Hippocampal formation (tissue), 2 donors: ENCODE measurements at places on chromosomes 4 and X.

- no peak for DNase-seq
Measured at GRCh38 chr4:7189475-7190277, 2.7 kb upstream of the SORCS2 start.

DNA sequence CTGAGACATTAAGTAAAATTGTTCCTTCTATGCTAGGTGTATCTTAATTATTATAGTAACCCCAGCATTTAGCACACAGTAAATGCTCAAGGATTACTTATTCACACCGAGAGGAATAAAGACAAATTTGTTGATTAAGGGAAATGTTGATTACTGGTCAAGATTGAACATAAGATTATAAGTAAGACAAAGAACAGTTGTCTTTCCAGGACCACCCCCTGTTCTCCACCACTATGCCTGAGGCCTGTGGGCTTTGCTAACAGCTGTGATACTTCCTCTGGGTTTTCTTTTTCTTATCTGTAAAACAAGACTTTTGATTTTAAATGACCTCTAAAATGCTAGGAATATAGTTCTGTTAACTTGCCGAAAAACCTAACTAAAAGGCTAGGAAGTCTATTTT, 128.0 kb downstream of the DCLK2 start:
- no peak for DNase-seq

DNA sequence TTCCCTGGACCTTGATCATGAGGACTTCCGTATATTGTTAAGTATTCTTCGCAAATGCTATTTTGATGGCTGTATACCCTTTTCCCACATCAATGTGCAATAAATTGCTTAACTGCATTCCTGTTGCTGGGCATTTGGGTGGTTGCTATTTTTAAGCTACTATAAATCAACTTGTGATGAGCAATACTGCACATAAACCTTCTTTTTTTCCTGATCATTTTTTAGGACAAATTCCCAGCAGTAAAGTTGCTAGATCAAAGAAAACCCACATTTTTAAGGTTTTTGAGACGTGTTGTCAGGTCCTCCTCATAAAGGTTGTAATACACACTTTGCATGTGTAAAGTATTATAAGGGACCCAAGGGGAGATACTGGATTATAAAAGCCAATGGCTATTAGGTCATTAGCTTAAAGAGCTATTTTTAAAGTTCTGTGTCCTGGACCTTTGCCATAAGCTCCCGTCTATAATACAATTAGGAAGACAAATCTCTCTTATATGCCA, 35.6 kb downstream of the LIMCH1 start:
- no peak for DNase-seq

- DNase-seq: no peak
Measured at GRCh38 chr4:152965611-152966010, 29.5 kb downstream of the FHDC1 start.

GRCh38 chr4:39609454-39609931, 29.2 kb downstream of the SMIM14 start:
- no peak for DNase-seq

GRCh38 chrX:100484971-100485370, 74.9 kb upstream of the PCDH19 start:
- DNase-seq: no peak

DNA sequence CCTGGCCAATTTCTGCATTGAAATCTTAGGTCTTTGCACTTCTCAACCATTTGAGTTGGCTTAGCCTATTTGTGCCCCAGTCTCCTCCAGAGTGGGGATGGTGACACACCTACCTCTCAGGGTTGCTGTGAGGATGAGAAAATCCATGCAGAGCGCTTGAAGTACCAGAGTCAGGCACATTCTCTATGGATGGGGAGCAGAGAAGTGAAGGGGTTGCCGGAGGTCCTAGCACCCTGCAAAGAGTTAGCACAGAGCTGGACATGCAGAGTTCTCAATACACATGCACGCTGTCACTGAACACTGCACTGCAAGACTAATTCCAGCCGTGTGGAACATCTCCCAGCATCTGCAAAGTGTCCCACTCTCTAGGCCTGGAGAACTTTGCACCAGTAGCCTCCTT, 2.6 kb upstream of the STK32B start:
- DNase-seq: no peak

DNA sequence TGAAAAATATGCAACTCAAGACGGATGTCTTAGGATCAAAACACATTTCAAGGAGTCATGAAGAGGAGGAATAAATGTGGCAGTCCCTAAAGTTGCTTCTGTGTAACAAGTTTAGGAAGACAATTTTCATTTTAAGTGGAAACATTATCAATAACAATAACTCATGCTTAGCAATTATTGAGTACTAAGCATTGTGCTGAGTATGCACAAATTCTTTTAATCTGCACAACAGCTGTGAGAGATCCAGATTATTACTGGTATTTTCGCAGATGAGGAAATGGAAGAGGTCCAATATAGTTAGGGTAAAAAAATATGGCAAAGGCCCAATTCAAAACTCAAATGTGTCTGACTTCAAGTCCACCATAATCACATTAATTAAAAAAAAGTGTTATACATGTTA, 2.9 kb upstream of the TEX13B start:
- no peak for DNase-seq

DNA sequence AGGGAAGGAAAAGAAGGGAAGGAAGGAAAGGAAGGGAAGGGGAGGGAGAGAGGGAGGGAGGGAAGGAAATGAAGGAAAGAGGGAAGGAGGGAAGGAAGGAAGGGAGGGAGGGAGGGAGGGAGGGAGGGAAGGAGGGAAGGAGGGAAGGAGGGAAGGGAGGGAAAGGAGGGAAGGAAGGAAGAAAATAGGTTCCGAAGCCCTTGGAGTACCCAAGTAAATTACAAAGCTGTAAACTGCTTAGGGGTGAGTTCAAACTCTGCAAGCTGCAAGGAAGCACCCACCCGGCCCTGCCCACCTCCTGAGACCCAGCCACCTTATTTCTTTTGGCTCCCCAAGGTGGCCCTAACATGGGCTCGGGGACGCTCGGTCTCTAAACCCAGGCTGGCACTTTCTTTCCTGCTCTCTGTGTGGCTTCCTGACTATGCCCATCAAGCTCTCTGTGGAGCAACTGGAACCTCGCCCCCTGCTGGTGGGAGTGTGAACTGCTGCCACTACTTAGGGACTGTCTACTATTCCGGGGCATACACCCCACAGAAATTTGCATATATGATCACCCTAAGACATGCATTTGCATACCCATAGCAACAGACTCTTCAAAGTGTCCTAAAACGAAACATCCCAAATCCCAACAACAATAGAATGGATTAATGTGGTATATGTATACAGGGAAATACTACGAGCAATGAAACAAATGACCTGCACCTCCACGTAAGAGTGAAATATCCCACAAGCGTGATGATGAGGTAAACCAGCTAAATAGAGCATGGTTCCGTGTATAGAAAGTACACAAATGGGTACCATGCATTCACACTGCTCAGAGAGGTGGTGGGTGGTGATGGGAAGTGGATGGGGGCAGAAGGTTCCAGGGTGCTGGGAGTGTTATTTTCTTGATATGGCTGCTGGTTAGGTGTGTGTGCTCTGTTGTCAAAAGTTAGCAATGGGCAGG, 151.7 kb upstream of the TBL1X start:
- no peak for DNase-seq

- DNase-seq: no peak
Measured at GRCh38 chr4:122810669-122811068, 16.0 kb upstream of the FGF2 start.

GRCh38 chr4:146482788-146483187, 39.0 kb downstream of the SLC10A7 start:
- DNase-seq: no peak

DNA sequence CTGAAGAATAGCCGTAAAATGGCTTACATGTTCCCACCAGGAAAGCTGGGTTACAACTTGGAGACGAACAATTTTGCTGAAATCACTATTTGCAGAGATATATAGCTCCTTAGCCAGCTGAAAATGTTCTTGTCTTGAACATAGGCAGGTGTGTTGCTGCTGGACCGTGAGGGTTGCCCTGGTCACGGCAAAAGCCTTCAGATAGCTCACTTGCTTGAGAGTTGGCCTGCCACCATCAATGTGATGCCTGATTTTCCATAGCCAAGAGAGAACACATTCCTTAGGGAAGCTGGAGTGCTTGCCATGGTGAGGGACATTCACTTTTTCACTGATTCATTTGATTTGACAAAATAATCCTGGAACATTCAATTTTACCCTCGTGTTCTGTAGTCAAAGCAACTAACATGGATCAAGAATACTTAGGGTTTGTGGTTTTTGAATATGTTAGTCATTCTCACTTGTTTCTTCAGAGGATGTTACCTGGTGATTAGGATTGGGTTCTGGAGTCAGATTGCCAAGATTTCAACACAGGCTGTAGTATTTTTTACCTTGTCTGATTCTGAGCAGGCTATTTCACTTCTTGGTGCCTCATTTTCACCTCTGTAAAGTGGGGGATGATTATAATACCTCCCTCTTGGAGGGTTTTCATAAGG, 536.9 kb downstream of the RAPGEF2 start:
- no peak for DNase-seq

GRCh38 chr4:77177199-77177598, 20.2 kb downstream of the CCNG2 start:
- DNase-seq: no peak

- no peak for DNase-seq
Measured at GRCh38 chr4:68599150-68599549, 23.0 kb upstream of the UGT2B17 start.

GRCh38 chr4:120540625-120541024, 381.9 kb downstream of the PRDM5 start:
- no peak for DNase-seq

- DNase-seq: no peak
Measured at GRCh38 chr4:40196724-40197281, at the start of gene RHOH. Gene RHOH (plus strand): TSS chr4:40197031. CDS start chr4:40243387, 46,356 bp downstream.

GRCh38 chrX:13669246-13669737, 16.4 kb downstream of the TCEANC start:
- DNase-seq: no peak

DNA sequence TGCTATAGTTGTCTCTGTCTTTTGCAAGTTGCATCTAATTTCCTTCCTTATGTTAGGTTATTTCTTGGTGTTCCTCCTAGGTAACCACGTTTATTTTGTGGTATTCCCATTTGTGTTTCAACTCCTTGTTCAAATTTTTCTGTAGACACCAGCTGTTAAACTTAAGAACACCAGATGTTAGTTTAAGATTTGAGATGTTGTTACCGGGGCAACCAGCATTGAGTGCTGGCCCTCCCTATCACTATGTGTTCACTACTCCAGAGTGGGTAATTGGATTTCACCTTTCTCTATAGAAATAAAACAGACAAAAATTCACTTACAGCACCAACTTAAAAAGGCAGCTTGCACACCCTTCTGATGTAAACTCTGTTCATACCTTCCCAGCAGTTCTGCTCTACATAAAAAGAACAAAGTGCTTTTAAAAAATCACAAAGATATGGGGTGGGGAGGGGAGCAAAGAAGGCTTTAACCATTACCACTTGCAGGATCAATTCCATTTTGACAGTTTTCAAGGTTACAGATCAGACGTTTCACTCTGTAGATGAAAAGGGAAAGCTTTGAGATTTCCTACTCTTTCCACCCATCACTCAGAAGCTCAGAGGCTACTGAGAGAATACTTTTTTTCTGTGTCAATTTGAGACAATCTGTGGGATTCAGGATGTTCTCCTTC, 82.9 kb downstream of the DKK2 start:
- no peak for DNase-seq

GRCh38 chr4:7382634-7383014, 52.1 kb downstream of the PSAPL1 start:
- no peak for DNase-seq

- no peak for DNase-seq
Measured at GRCh38 chr4:39715788-39716187, 17.9 kb downstream of the UBE2K start.

DNA sequence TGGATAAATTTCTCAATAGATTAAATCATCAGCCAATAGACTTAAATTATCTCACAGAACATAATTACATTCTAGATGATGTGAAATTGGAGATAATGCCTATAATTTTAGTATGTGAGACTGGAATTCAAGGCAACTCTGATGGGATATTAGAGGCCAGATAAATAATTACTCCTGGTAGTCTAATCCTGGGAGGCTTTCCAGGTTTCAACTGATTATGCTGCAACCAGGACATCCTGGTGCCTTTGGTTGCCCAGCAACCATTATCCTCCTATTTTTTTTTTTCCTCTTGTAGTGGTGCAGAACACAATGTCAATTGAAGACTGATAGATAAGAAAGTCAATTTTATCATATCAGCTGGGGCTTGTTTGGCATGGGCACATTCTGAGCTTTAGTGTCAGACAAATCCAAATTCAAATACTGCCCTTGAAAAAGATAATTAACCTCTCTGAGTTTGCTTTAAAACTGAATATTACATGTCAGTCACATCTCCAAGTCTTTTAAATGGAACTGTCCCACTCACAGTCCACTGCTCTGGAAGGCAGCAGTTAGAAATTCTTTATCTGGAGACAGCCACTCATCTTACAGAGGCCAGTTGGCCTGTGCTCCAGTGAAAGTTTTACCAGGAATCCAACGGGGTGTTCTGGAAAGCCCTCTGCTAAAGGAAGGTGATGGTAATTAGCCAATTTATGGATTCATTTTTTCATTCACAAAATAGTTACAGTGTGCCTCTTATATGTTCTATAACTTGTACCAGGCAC, 95.3 kb upstream of the GUCY1A1 start:
- DNase-seq: no peak

GRCh38 chr4:144645102-144645630, 790 bp upstream of the HHIP start:
- DNase-seq: peak; percentile 40

- no peak for DNase-seq
Measured at GRCh38 chr4:94690851-94691254, 66.9 kb upstream of the BMPR1B start.

GRCh38 chr4:33064238-33064637, 2344.1 kb downstream of the PCDH7 start:
- no peak for DNase-seq

- no peak for DNase-seq
Measured at GRCh38 chrX:102978594-102978993, 41.5 kb downstream of the RAB40AL start.

GRCh38 chr4:7531640-7531994, 96.9 kb upstream of the PSAPL1 start:
- DNase-seq: no peak

DNA sequence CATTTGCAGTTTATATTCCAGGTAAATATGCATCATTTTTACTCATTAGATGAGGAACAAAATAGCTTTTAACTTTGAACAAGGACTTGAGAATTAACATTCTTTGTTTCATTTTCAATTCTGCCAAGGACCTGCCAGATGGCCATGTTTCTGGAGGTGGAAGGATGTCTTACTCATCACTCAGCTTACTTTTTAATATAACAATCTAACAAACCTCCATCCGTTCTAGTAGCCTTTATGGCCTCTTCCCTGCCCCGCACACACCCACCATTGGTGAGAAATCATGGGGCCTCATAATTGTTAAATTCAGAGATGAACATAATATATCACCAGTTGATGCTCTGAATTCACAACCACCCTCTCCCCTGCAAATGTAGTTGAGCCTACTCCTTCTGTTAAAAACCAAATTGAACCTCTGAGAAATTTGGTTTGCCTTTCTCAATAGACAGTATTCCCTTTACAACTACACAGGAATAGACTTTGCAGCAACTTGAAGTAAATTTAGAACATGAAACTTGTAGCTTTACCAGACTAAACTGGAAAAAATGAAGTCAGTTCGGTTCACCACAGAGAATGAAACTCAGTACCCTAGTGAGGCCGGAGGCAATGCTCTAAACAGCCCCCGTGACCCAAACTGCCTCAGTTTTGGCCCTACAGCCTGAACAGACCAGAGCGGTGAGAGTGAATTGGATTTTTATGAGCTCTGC, 50.1 kb upstream of the ACSL4 start:
- no peak for DNase-seq
